Activated CD4-positive, alpha-beta T cell treated with anti-CD3 and anti-CD28 coated beads, Interleukin-2, amount 10 ng/mL, durations not matched to agents 7 days and 5 days (primary cell): ENCODE measurements at places on chromosomes 16 and 17. TPM values are rescaled to one million over a fixed set of nuclear protein-coding genes. Genes with fewer than 3 reads are reported as not detected.
A peak's percentile ranks its signal among the peaks of the same experiment; 100 is the strongest.

- H3K4me1 ChIP-seq = no peaks in the 10 kb centered on the region
- H3K4me3 ChIP-seq = no peak overlapping the region
- H3K36me3 ChIP-seq = no peaks in the 10 kb centered on the region
- DNase-seq = no peak
These were observed 170.8 kb upstream of the ASIC2 start for GRCh38 chr17:33463887-33464286.

GRCh38 chr16:89697616-89698331 lies 3.7 kb downstream of the SPATA2L start:
- no peak for DNase-seq
- H3K4me3 ChIP-seq = no peak overlapping the region
- peaks cover 7% of the 10 kb centered on the region for H3K36me3 ChIP-seq
- H3K27ac ChIP-seq = no peak overlapping the region
- H3K4me1 ChIP-seq = peaks cover 31% of the 10 kb centered on the region
- H3K27me3 ChIP-seq = no peaks in the 10 kb centered on the region

GRCh38 chr16:75938818-75939217 lies 212.5 kb upstream of the CPHXL start:
- no peaks in the 10 kb centered on the region for H3K36me3 ChIP-seq
- no peaks in the 10 kb centered on the region for H3K4me1 ChIP-seq
- DNase-seq = no peak

DNA sequence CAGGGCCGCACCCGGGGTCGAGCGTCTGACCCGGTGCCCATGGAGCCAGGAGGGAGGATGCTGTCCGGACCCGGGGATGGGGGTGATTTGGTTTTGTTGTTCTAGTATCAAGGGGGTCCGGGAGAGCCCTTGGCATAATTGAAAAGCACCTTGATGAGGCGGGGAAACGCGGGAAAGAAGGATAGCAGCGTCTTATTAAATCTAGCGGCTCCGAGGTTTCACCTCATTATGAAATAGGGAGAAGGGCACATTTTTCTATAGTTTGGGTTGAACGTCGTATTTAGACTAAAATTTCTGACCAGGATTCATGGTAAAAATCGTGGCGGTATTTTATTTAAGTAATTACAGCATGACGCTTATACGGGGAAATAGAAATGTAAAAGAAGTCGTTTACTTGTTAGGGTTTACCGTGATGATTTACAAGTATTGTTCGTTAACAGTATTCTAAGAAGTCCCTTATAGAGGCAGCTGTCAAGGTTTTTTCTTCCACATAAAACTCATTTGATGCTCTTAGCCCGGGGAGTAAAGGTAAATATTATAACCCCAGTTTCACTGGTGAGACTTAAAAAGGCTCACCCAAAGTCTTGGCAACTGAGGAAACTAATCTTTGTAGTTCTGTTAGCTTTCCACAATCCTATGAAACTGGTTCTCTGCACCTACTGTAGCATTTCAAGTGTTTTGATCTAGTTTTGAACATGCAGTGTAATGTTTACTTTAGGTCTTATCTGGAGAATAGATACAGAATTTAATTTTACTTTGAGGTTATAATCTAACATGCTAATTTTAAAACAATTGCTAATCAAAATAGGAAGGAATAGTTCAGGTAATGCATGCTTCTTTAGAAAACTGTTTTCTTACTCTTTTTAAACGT lies 756 bp downstream of the LUC7L3 start:
- H3K36me3 ChIP-seq = peaks cover 16% of the 10 kb centered on the region
- peak overlapping the region; percentile 99 for H3K27ac ChIP-seq
- no peaks in the 10 kb centered on the region for H3K27me3 ChIP-seq
- peak overlapping the region; percentile 79 for H3K4me3 ChIP-seq

DNA sequence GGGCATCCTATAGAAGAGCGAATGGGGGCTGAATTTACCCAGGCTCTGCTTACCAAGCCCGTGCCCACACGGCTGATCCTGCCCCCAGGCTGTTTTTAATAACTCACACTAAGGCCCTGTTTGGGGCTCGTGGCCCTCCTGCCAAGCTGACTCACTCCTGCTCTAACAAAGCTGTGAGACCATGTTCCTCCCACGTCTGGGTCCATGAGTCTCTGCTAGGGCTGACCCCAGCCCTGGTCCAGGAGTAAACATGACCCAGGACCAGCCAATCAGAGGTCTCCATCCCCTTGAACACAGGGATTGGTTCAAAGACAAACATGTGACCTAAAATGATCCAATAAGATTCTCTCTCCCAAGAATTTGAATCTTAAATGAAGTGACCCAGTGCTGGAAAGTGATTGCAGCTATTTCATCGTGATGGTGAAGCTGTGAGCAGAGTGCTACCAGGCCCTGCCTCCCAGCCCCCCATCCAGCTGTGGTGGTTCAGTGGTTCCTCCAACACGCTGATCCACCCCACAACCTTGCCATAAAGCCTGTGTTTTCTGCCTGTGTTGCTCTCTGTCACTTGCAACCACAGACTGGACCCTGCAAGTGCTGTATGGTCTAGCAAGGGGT lies 57.2 kb downstream of the C16orf82 start:
- peaks cover 7% of the 10 kb centered on the region for H3K27me3 ChIP-seq
- no peak overlapping the region for H3K27ac ChIP-seq
- no peak for DNase-seq
- no peaks in the 10 kb centered on the region for H3K4me1 ChIP-seq
- H3K36me3 ChIP-seq = no peaks in the 10 kb centered on the region

GRCh38 chr17:49224198-49224996 lies 6.2 kb downstream of the PHOSPHO1 start:
- peaks cover 9% of the 10 kb centered on the region for H3K27me3 ChIP-seq
- H3K4me1 ChIP-seq = peaks cover 43% of the 10 kb centered on the region
- peak; percentile 61 for DNase-seq

- no peaks in the 10 kb centered on the region for H3K27me3 ChIP-seq
- H3K27ac ChIP-seq = no peak overlapping the region
- H3K4me1 ChIP-seq = peaks cover 24% of the 10 kb centered on the region
- no peak overlapping the region for H3K4me3 ChIP-seq
- no peak for DNase-seq
- peaks cover 25% of the 10 kb centered on the region for H3K36me3 ChIP-seq
These were observed 9.1 kb downstream of the BCL7C start for GRCh38 chr16:30884760-30885159.

- peaks cover 43% of the 10 kb centered on the region for H3K27me3 ChIP-seq
- no peak overlapping the region for H3K27ac ChIP-seq
- peaks cover 15% of the 10 kb centered on the region for H3K4me1 ChIP-seq
These were observed 1.6 kb upstream of the HBQ1 start for GRCh38 chr16:178668-179015.

- peak overlapping the region; percentile 87 for H3K4me3 ChIP-seq
- H3K27me3 ChIP-seq = no peaks in the 10 kb centered on the region
- peaks cover 43% of the 10 kb centered on the region for H3K4me1 ChIP-seq
- peak overlapping the region; percentile 94 for H3K27ac ChIP-seq
- DNase-seq = no peak
These were observed 1.2 kb downstream of the BRIP1 start for GRCh38 chr17:61862105-61862574.

DNA sequence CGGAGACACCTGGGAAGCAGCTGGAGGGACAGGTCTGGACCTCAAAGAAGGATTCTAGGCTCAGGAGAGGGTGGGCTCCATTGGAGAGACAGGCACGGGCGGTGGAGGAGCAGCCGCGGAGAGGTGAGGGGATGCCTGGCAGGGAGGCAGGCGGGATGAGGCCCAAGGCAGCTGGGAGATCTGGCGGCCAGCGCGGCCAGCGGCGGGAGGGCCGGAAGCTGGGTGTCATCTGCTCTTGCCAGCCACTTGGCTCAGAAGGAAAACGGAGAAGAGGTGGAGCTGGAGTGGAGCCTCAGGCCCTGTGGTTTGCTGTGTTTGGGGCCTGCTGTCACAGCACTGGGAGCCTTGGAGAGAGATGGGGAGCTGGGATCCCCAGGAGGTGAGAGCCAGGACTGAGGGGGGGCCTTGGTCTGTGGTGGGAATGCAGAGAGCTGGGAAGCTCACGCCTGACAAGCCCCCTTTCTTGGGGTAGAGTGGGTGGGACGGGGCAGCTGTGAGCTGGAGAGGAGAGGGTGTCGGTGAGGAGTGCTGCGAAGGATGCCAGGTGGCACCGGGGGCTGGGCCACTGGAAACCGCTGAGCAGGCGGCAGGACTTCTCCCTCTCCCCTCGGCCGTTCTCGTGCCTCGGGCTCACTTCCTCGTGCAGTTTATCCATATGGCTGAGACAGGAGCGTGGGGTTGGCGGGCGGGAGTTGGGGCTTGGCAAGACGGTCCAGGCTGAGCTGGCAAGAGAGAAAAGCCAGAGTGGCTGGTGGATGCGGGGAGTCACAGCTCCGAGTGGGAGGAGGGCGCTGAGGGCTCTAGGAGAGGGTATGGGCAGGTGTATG lies 8.0 kb downstream of the TBC1D24 start:
- H3K4me3 ChIP-seq = no peak overlapping the region
- H3K4me1 ChIP-seq = peaks cover 13% of the 10 kb centered on the region
- no peaks in the 10 kb centered on the region for H3K27me3 ChIP-seq
- H3K36me3 ChIP-seq = no peaks in the 10 kb centered on the region

GRCh38 chr17:1146561-1147265 lies 33.1 kb downstream of the ABR start:
- no peak for DNase-seq
- H3K27ac ChIP-seq = no peak overlapping the region
- no peaks in the 10 kb centered on the region for H3K4me1 ChIP-seq
- no peaks in the 10 kb centered on the region for H3K27me3 ChIP-seq
- no peaks in the 10 kb centered on the region for H3K36me3 ChIP-seq
- no peak overlapping the region for H3K4me3 ChIP-seq

GRCh38 chr16:2675714-2676113 lies 6.6 kb upstream of the KCTD5 start:
- H3K27ac ChIP-seq = no peak overlapping the region
- no peak overlapping the region for H3K4me3 ChIP-seq
- H3K4me1 ChIP-seq = peaks cover 19% of the 10 kb centered on the region
- H3K27me3 ChIP-seq = no peaks in the 10 kb centered on the region
- no peaks in the 10 kb centered on the region for H3K36me3 ChIP-seq

DNA sequence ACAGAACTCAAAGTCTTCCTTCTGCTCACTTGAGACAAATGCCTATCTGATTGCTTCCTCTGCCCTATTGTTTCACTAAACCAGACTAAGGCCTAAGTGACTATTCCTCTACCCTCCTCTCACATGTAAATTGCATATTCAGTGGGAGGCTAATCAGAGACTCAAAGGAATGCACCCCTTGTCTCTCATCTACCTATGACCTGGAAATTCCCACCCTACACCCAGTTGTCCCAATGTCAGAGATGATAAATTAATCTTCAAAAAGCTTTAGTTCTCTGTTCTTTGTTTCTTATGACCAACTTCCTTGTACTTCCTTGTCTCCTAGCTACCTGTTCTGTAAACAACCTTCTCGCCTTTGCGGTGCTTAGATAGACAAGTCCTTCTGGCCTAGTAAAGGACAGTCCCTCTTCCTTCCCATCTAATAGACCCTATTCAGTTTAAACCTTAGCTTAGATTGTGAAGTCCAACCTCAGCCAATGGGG lies 76.0 kb downstream of the EMP2 start:
- no peak overlapping the region for H3K27ac ChIP-seq
- H3K4me1 ChIP-seq = no peaks in the 10 kb centered on the region
- H3K27me3 ChIP-seq = no peaks in the 10 kb centered on the region
- no peak for DNase-seq

GRCh38 chr16:79601931-79602627 lies 1.5 kb upstream of the MAF start:
- peak; percentile 90 for DNase-seq
- H3K27ac ChIP-seq = peak overlapping the region; percentile 95
- peaks cover 14% of the 10 kb centered on the region for H3K36me3 ChIP-seq
- peak overlapping the region; percentile 90 for H3K4me3 ChIP-seq
- H3K4me1 ChIP-seq = peaks cover 35% of the 10 kb centered on the region
- peaks cover 48% of the 10 kb centered on the region for H3K27me3 ChIP-seq

GRCh38 chr17:66811683-66812054 lies 23.2 kb upstream of the CACNG5 start:
- H3K36me3 ChIP-seq = peaks cover 14% of the 10 kb centered on the region
- no peaks in the 10 kb centered on the region for H3K27me3 ChIP-seq
- DNase-seq = no peak
- H3K27ac ChIP-seq = no peak overlapping the region
- peaks cover 13% of the 10 kb centered on the region for H3K4me1 ChIP-seq
- H3K4me3 ChIP-seq = no peak overlapping the region

- no peaks in the 10 kb centered on the region for H3K4me1 ChIP-seq
- DNase-seq = no peak
- peaks cover 3% of the 10 kb centered on the region for H3K27me3 ChIP-seq
- no peaks in the 10 kb centered on the region for H3K36me3 ChIP-seq
These were observed 20.0 kb upstream of the KCNJ16 start for GRCh38 chr17:70055000-70055399.

DNA sequence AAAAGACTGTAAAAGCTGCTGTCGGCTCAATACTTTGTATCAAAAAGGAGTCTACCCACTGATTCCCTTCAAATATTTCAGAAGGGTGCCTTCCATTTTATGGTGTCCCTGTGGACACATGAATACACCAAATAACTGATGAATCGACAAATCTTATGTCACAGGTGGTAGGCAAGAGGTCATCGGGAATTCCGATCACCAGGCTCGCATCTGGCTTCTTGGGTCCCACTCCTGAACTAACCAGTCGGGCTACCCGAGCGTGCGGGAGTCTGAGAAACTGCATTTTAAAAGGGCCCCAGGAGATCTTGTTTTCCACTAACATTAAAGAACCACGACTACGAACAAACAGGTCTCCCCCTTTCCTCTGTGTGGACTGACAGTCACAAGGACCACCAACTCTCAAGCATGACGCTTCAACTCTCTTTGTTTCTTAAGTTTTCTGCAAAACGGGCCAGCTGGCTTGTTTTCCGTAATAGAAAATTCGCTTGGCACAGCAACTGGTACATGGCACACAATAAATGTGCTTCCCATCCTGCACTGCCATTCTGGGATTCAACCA lies 873 bp downstream of the PSME3IP1 start:
- peak overlapping the region; percentile 91 for H3K27ac ChIP-seq
- DNase-seq = no peak
- peak overlapping the region; percentile 98 for H3K4me3 ChIP-seq

DNA sequence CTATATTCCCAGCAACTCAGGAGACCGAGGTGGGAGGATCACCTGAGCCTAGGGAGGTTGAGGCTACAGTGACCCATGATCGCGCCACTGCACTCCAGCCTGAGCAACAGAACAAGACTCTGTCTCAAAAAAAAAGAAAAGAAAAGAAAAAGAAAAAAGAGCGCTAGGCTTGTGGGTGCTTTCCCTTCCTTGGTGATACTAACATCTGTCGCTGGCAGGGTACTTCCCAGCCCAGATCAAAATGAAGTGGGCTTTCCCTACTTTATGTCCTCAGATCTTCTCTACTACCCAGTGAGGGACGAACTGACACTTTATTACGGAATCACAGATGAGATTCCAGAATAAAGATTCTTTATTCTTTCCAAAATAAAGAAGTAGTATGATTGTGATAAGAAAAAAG lies 103.8 kb upstream of the NOL11 start:
- no peak overlapping the region for H3K27ac ChIP-seq
- peaks cover 3% of the 10 kb centered on the region for H3K36me3 ChIP-seq
- no peak for DNase-seq
- no peaks in the 10 kb centered on the region for H3K27me3 ChIP-seq

The EDC4 gene
- total RNA-seq = 114 TPM

The HOXB2 gene
- 4.7 TPM for total RNA-seq

The LYRM1 gene
- total RNA-seq = 26.7 TPM

The CSH1 gene
- total RNA-seq = not detected

The ENDOV gene
- total RNA-seq = 17.1 TPM

The PITPNM3 gene
- total RNA-seq = 0.37 TPM

The PLA2G10 gene
- not detected for total RNA-seq

The KIFC3 gene
- total RNA-seq = not detected
